NCI-H510A (cell line): ENCODE measurements at places on chromosomes 16 and 17.

- no peak for DNase-seq
Observed at GRCh38 chr17:57355090-57355859, 99.0 kb downstream of the MSI2 start.

DNA sequence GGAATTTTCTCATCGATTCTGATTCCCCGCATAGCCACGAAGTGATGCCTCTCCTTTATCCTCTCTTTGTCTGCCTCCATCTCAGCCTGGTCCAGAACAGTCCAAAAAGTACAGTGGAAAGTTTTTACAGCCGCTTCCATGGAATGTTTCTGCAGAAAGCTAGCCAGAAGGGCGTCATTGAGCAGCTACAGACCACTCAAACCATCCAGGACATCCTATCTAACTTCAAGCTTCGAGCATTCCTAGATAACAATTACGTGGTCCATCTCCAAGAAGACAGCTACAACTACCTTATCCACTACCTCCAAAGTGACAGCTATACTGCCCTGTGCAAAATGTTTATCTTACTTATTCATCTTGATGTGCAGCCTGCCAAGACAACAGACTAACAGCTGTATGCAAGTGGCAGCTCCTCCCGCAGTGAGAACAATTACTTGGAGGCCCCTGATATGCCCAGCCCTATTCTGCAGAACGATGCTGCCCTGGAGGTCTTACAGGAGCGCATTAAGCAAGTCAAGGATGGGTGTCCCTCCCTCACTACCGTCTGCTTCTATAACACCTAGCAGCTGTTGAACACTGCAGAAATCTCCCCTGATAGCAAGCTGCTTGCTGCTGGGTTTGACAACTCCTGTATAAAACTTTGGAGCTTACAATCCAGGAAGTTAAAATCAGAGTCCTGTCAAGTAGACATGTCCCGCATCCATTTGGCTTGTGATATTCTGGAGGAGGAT lies 38.9 kb downstream of the SLFN12L start:
- DNase-seq = no peak

GRCh38 chr16:79613009-79613408 lies 12.5 kb upstream of the MAF start:
- DNase-seq = no peak

DNA sequence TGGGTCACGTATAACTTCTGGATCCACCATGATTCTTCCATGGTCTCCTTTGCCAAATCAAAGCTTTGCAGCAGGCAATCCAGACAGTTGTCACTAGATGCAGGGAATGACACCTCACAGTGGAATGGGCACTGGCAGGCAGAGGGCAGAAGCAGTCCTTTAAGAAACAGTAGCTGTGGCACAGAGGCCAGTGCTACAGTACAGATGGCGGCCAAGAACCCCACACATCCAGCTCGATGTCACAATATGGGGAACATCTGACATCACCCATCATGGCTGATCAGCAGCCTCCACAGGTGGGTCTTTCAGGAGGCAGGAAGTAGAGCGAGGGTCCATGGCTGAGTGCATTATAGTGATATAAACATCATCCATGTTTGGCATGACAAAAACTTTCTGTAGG lies 18.8 kb upstream of the ERN1 start:
- DNase-seq = no peak

DNA sequence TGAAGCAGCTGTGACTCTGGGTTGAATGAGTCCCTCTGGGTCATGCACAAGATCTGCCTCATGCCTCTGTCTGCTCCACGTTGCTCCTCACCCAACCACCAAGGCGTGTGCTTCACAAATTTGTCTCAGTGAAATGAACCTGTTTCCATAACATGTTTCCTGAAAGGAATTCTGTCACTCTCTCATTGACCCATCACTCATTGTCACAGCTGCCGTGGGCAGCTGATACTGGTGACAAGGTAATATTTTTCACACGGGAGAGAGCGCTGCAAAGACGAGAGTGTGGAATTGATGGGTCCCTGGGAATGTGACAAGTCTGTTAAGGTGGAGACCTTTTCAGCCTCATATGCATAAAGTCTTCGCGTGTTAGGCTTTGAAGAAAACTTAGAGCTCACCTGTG lies 391.4 kb downstream of the CPPED1 start:
- no peak for DNase-seq

- DNase-seq = no peak
Observed at GRCh38 chr17:143785-144281, 6.5 kb downstream of the SCGB1C2 start.

DNA sequence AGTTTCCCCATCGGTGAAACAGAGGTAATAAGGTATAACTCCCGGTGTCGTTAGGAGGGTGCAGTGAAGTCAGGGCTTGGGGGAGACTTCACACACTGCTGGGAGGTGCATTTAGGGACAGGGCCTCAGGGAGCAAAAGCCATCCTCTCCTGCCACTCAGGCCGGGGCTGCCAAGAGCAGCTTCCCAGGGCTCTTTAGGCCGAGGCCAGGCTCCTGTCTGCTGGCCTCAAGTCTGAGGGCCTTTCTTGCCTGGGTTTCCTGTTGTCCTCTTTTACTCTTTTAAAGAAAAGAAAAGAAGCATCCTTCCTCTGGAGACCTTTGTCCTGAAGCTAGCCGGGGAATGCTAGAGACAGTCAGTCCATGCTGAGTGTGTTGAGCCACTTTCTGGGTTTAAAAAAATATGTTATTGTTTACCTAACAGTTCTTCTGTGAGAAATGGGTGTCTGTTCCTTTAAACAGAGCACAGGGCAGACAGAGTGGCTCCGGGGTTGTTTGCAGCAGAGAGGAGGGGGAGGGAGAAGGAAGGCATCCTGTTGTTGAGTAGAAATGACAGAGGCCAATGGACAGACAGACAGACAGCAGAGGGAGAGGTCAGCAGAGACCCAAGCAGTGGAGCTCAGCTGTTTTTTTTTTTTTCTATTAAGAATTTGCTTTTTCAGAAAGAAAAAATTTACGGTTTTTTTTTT lies 79.1 kb downstream of the C17orf67 start:
- DNase-seq = no peak

GRCh38 chr16:90011508-90011819 lies 7.8 kb downstream of the DBNDD1 start:
- DNase-seq = no peak

DNA sequence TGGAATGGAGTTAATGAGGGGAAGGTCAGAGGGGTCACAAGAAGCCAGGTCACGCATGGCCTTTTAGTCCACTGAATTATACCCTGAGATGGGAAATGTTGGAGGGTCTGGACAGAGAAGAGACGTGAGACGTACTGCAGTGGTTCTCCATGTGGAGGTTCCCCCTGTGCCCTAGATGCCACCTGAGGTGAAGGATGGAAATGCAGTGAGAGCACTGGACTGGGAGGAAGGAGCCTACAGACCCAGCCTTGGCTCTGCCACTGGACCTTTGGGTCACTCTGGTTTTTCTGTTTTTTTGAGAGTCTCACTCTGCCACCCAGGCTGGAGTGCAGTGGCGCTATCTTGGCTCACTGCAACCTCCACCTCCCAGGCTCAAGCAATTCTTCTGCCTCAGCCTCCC lies 1.8 kb upstream of the PLSCR3 start:
- no peak for DNase-seq

DNA sequence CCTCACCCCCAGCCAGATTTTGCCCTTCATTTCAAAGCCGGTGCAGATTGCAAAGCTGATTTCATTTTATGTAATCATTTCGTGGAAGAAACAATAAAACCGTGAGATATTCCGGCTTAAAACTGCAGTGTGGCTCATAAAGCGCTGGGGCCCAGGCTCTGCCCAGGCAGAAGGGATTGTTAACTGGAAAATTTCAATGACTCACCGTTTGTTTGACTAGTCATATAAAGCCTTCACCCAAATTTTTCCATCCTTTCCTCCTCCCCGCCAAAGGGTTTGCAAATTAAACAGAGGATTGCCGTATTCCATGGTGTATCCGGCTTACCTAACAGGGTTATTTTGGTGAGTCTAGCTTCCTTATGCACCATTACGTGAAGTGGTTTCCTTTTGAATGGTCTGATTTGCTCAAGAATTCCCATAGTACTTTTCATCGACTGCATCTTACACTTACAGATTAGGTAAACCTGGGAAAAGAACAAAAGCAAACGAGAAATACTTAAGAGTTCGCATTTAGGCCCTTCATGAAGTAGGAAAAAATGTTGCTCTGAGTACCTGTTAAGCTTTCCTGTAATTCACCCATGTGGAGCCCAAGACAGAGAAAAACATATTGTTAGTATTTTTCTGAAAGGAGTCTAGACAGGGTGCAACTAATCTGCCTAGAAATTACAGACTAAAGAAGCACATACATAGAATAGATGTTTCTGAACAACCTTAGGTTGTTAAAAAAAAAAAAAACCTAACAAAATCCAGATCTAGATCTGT lies 949 bp upstream of the GSPT1 start:
- DNase-seq = no peak

GRCh38 chr17:12964840-12965239 lies 53.0 kb downstream of the ELAC2 start:
- DNase-seq = no peak

- DNase-seq = no peak
Observed at GRCh38 chr17:27339836-27340550, 46.1 kb downstream of the WSB1 start.

DNA sequence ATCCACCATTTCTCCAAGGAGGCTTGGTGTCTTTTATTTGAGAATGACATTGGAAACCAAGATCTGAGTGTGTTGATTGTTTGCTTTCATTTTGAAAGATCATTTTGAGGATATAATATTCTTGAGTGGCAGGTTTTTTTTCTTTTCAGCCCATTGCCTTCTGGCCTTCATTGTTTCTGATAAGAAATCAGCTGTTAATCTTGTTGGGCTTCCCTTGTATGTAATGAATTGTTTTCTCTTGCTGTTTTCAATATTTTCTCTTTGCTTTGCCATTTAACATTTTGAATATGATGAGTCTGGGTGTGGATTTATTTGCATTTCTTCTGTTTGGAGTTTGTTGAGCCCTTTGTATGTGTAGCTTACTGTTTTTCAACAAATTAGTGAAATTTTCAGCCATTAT lies 22.0 kb downstream of the PRSS54 start:
- DNase-seq = no peak

GRCh38 chr17:20314834-20315233 lies 152.5 kb downstream of the LGALS9B start:
- DNase-seq = no peak
